ENCODE measurements at places on chromosomes 1 and 21.

GRCh38 chr1:201599548-201599947, 60.6 kb downstream of the NAV1 start:
- DNase-seq: no peak

- DNase-seq: no peak
Observed at GRCh38 chr1:203638103-203638475, 11.5 kb downstream of the ATP2B4 start.

- no peak for DNase-seq
Observed at GRCh38 chr1:22646384-22646783, 3.0 kb downstream of the C1QC start.

DNA sequence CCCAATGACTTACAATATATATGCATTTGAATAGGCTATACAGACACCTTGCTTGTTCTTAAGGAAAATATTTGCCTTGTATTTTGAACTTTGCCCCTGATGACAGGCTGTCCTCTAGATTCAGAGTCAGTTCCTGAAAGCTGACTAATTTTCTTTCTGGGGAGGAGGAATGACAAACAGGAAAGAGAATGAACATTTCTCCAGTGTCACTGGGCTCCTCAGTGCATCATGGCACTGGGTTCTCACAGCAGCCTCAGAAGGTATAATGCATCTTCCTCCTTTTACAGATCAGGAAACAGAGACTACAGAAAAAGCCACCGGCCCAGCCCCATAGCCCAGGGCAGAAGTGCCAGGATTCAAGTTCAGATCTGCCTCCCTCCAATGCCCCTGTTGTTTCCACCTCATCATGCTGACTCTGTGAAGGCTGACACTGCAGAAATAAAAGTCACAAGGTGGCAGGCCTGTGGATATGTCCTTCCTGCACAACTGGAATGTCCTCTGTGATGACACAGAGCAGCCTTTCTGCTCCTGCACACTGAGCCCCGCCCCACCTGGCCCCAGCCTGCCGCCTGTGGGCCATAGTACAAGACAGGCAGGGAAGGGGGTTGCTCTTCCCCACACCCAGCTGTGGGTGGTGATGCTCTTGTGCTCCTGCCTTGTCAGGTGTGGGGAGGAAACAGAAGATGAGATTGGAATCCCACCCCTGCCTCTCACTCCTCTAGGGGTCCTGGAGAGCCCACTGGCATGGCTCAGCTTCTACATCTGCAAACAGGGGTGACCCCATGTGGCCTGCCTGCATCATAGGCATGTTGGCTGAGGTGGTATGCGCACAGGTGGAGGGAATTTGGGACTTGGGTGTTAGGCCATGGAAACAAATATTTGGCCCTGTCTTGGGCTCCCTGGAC, 6.4 kb downstream of the TTC22 start:
- DNase-seq: no peak

- no peak for DNase-seq
Observed at GRCh38 chr1:181669246-181669645, 185.9 kb downstream of the CACNA1E start.

DNA sequence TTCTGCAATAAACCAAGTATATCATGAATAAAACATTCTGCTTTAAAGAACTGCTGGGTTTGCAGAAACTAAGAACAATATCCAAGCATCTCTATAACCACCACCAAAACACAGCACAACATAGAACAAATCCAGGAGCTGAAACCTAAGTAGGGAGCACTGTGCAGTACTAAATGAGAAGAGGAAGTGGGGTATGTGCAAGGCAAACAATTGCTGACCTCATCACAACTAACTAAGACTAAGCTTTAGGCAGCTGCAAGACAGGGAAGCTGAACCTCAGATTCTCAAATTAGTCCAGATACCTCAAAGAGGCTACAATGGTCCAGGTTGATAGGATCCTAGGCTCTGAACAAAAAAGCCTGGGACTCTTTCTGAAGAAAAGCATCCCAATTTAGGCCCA, 172.6 kb downstream of the SLC44A5 start:
- no peak for DNase-seq

Measured in stimulated activated CD4-positive, alpha-beta T cell treated with anti-CD3 and anti-CD28 coated beads, TNF-alpha, amount 100 ng/mL, for 24 hours (primary cell).